ENCODE measurements at places on chromosomes 11 and 22. TPM values are rescaled to one million over a fixed set of nuclear protein-coding genes. Genes with fewer than 3 reads are reported as not detected.

DNA sequence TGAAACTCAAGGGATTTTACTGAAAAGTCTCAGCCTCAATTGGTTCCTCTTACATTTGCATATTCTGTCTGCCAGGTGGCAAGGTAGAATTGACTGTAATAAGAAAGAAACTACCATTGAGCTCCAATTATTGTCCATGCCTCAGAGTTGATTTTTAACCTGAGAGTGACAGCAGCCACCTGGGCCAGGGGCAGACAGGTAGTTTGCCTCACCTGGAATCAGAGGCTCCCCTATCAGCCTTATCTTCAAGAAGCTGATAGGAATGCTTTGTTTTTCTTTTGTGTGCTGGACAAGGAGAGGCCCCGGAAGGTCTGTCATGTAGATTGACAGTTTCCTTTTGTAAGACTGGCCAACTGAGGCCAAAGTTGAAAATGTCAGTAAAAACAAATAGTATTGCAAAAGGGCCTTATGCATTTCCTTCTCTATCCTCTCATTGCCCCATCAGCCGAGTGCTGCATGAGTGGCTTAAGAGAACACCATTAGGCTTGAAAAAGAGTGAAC is 34.1 kb downstream of the CD44 start:
- no peak for DNase-seq

ARHGEF17 gene
- 16.3 TPM for total RNA-seq

DNA sequence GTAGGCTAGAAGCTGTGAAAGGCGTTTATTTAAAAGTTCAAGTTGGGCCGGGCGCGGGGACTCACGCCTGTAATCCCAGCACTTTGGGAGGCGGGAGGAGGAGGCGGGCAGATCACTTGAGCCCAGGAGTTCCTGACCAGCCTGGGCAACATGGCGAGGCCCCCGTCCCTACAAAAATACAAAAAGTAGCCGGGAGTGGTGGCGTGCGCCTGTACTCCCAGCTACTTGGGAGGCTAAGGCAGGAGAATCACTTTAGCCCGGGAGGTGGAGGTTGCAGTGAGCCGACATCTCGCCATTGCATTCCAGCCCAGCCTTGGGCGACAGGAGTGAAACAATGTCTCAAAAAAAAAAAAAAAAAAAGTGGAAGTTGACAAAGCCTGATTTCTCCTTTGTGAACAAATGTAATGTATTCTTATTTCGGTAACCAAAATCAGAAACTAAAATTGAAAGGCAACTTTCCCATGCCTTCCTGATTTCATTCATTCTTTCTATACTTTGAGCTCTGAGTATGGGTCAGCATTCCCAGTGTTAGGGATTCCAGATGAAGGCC is 825 bp downstream of the PTPMT1 start:
- no peak for DNase-seq

GRCh38 chr11:33723238-33723881 is 12.9 kb downstream of the CD59 start:
- DNase-seq, result no peak

DNA sequence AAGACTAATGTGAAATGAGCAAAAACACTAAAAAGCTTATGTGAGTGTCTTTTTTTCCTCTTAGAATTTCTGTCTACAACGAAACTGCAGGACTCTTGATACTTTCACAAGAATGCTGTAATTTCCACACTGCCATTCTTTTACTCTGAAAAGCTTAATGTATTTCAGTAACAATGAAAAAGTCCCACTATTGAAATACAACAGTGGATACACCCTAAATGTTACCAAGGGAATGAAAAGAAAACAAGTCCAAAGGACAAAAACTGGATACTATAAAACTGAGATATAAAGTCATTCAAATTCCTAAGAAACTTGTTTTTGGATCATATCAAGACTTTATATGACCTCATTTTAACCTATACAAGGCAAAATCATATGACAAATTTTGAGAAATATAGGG is 77.4 kb downstream of the SOX6 start:
- no peak for DNase-seq

DNA sequence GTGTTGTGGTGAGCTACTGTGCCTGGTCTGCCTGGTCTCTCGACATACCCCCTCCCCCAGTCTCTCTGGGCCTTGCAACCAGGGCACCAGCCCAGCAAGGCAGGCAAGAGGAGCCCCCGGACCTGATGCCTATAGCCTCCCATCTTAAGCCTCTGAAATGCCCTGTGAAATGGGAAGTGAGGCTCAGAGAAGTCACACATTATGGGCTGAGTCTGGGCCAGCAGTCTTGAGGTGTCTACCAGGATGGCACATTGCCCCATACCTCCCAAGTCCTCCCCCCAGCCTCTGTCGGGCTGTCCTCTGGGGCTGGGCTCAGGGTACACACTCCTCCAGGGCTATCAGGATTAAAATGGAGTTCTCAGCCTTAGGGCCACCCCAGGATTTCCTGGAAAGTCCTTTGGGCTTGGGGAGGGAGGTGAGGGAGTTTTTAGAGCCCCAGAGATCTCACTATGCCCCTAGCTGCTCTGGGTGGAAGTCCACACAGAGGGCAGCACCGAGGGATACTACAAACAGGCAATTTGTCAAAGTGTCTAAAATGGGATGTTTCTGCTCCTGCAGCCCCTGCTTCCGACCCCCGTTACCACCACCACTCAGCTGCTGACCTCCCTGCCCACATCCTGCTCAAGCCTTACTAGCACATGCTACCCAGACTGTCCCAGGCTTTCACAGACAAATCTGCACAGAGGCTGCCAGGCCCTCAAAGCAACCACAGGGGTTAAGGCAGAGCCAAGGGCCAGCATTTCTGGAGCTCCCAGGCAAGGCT is 3.1 kb upstream of the SH3BP1 start:
- no peak for DNase-seq

MYRF gene
- 0.82 TPM for total RNA-seq

DNA sequence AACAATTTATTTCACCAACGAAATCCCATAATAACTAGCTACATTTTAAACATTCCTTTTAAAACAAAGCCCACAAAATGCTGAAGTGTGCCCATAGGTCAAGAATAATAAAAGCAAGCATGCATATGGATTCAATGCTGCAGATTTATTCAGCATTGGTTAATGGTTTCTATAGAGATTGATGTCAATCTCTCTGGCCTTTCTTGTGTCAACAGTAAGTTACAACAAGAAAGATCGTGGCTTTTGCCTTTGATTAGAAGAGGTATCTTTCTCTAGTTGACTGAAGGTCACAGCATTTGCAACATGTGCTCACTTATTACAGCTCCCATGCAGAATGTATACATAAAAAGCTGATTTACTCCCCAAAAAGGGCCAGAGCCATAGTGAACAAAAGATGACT is 1.4 kb upstream of the SOX6 start:
- no peak for DNase-seq

DNA sequence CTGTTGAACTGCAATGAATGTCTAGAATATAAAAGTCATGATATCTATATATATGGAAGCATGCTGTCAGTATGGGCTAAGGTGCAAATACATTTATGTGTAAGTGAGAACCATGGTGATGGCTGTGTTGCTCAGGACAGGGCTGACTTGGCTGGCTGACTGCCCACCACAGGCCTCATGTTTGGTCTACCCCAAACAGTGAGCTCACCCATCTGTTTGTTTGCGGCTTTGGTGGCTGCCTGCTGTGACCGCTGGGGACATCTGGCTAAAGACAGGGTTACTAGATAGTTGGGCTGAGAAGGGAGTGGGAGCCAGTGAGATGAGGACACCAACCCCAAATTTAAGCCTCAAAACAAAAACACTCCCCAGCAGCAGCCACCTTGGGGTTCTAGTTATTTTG is 6.3 kb downstream of the CD44 start:
- no peak for DNase-seq

FOXRED2 gene
- 11.0 TPM for total RNA-seq

CNTF gene
- 1.2 TPM for total RNA-seq

DNA sequence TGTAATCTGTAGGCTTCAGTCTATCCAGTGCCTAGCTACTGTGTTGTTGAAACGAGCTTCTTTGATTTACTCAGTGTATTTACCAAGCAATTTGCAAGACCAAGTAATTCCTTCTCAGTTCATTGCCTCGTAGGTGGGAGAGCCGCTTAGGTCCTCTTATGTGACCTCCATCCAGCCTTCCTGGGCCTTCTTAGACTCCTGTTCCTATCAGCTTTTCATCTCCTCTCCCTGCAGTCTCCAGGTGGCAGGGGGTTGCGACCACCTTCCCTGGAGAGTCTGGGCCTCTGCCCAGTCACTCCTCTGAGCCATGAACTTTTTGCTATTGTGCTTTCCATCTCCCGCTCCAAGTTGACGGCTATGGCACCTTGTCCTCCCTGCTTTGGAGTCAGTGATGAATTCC is 251.8 kb downstream of the KIRREL3 start:
- no peak for DNase-seq

GRCh38 chr11:17641792-17642350 is 77.5 kb upstream of the MYOD1 start:
- no peak for DNase-seq

GRCh38 chr11:117629146-117629545 is 167.9 kb downstream of the DSCAML1 start:
- no peak for DNase-seq

KLHDC7B gene
- not detected for total RNA-seq

OR51B5 gene
- total RNA-seq, result 0.82 TPM

DNA sequence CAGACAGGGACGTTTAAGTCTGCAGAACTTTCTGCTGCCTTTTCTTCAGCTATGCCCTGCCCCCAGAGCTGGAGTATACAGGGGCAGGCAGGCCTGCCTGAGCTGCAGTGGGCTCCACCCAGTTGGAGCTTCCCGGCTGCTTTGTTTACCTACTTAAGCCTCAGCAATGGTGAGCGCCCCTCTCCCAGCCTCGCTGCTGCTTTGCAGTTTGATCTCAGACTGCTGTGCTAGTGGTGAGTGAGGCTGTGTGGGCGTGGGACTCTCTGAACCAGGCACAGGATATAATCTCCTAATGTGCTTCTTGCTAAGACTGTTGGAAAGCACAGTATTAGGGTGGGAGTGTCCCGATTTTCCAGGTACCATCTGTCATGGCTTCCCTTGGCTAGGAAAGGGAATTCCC is 38.5 kb downstream of the NELL1 start:
- no peak for DNase-seq

- no peak for DNase-seq
These were observed 25.8 kb downstream of the MRGPRD start for GRCh38 chr11:68954836-68955606.

DNA sequence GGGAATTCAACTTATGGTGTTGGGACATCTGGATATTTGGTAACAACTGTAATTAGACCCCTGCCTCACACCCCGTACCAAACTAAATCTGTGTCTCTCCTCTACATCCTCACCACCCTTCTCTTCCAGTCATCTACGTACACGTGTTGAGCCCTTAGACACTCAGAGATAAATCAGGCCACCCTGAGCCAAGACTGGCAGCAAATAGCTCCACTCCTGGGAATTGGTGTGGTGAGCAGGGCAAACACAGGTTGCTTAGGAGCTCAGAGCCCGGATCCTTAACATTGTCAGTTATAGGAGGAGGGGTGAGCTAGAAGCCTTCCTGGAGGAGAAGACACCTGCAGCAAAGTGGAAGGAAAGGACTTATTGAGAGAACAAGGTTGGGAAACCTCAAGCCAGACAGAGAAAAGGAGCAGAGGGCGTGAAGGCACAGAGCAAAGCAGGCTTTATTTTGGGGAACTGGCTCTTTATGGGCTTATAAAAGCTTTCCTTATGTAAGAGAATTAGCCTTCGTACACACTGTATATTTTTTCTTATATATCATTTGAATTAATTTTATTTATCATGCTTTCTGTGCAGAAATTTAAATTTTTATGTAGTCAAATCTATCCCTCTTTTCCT is 36.9 kb upstream of the KLHL35 start:
- no peak for DNase-seq

DNA sequence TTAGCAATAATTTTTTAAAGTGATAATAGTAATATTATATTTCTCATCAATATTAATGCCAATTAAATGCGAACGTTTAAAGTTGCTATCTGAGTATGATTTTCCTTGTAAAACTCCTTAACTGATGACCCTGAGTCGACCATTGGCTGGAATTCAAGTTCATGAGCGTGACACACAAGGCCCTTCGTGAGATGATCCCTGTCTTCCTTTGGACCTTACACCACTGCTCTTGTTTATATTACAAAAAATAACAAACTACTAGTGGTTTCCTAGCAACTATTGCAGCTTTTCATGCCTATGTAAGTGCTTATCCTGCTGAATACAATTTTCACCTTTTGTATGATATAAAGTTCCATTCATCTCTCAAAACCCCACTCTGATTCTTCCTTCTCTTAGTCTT is 752.9 kb downstream of the CNTN5 start:
- no peak for DNase-seq

DNA sequence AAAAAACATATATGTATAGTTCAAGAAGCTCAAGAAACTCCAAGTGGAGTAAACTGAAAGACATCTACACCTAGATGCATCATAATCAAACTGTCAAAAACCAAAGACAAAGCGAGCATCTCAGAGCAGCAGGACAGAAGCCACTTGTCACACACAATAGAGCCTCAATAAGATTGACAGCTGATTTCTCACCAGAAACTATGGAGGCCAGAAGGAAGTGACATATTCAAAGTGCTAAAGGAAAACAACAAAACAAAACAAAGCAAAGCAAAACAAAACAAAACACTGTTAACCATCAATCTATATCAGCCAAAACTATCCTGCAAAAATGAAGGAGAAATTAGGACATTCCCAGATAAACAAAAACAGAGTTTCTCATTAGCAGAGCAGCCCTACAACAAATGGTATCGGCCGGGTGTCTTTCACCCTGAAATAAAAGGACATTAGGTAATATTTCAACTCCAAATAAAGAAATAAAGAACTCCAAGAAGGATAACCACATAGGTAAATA is 65.8 kb upstream of the SEPTIN5 start:
- DNase-seq, result no peak

DNA sequence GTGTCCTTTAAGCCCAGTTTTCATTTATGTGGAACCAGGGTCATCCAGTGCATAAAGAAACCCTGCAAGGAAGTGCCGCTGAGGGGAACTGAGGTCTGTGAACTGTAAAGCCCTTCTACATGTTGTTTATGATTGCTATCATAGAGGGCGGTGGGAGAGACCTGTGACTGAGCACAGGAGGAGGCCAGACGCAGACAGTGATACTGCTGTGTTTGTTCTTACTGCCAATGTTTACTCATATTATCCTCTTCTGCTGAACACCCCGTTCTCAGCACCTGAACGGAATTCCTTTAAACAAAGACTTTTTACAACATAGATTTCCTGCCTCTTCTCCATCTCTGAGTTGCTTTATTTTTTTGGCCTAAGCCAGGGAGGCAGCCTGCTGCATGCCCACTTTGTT is 967 bp upstream of the GALNT18 start:
- no peak for DNase-seq

ANO1 gene
- total RNA-seq, result 0.41 TPM

- no peak for DNase-seq
These were observed 1.0 kb downstream of the SSTR3 start for GRCh38 chr22:37211075-37211865.

GRCh38 chr11:124481365-124482323 is 36.1 kb upstream of the OR8B8 start:
- no peak for DNase-seq

DNA sequence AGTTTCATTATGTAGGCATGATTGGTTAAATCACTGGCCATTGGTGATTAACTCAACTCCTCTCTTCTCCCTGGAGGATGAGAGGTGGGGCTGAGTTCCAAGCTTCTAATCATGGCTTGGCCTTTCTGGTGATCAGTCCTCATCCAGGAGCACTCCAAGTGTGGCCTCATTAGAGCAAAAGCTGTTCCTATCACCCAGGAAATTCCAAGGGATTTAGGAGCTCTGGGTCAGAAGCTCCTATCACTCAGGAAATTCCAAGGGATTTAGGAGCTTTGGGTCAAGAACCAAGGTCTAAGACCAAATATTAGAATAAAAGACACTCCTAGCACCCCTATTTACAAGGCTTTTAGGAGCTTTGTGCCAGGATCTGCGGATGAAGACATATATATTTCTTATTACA is 168.0 kb upstream of the BDNF start:
- DNase-seq, result no peak

GRCh38 chr11:110028921-110029320 is 64.3 kb upstream of the ZC3H12C start:
- DNase-seq, result no peak

Data from frontal cortex (tissue), 4 donors.